ENCODE measurements at places on chromosomes 12 and 14.
A peak's percentile ranks its signal among the peaks of the same experiment; 100 is the strongest.

- no peak for DNase-seq
Measured at GRCh38 chr14:67863223-67863622, 43.6 kb downstream of the RAD51B start.

- no peak for DNase-seq
Measured at GRCh38 chr14:33401311-33401710, 462.6 kb downstream of the NPAS3 start.

DNA sequence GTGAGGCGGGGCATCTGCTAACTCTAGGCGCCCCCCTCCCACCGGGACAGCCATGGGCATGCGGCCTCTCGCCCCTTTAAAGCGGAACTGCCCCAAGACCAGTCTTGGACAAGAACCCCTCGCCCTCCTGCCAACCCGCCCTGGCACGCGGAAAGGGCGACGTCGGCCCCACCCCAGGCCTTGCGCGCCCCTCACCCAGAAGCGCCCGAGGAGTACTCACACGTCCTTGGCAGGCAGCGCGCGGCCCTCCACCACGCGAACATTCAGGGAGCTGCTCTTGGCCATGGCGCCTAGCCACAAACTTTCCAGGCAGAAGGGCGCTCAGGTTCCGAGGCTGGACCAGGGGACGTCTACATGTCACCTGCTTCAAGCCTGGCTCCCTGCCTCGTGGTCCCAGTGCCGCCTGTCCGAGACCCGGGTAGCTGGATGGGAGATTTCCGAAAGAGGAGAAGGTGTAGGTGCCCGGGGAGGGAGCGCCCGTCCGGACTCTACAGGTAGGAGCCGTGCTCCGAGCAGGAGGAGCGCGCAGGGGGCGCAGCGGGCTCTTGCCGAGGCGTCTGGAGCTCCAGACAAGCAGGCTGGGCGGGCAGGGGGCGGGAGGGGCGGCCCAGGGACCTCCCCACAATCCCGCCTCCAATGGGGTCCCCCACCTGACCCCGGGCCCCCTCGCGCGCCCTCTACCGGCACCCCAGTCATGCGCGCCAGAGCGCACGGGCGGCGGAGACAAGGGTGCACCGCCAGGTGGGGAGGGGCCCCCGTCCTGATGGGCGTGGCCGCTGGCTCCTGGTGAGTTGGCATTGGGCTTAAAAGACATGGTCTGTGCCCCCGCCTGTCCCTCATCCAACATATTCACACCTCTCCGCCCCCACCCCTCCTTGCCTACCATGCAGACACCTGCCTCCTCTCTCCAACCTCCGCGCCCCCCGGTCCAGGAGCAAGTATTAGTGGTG, at the start of gene RASAL1:
Gene RASAL1 (minus strand): TSS at position 584 of the 950 bp plus-strand sequence. CDS start 299 bp downstream, at position 285.
- DNase-seq = peak; percentile 84

- peak; percentile 97 for DNase-seq
Measured at GRCh38 chr14:76919431-76920330, 93.5 kb downstream of the LRRC74A start.

DNA sequence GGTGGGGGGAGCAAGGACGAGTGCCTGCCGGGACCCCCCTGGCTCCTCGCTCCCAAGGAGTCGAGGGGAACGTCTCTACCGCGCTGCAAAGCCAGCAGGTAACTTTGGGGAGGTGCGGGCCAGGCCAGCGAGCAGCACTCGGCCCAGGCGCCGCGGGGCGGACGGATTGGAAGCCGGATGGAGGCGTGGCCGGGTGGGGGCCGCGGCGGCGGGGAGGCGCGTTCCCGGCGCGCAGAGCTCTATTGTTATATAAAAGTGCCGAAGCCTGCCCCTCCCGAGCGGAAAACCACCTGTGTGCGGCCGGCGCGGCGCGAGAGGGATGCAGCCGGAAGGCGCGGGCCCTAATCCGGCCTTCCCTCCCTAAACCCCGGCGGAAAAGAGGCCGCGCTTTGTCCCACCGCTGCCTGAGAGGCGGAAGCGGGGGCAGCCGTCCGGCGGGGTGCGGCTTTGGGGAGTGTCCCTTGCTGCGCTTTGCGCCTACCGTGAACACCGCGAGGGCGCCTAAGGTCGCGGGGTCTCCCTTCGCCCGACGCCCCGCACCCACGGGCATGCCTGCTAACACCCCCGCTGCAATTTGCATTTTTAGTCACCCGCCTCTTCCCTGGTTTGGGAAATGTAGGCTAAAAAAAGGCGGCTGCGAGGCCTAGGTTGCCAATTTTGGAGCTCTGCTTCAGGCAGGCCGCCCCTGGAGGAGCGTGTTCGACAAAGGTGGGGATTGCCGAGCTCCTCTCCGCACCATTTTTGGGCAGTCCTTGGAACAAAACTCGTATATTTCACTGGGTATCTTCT, 1.7 kb upstream of the DUSP6 start:
- peak; percentile 68 for DNase-seq

GRCh38 chr12:123278101-123278627, 6.5 kb upstream of the CDK2AP1 start:
- DNase-seq = no peak

DNA sequence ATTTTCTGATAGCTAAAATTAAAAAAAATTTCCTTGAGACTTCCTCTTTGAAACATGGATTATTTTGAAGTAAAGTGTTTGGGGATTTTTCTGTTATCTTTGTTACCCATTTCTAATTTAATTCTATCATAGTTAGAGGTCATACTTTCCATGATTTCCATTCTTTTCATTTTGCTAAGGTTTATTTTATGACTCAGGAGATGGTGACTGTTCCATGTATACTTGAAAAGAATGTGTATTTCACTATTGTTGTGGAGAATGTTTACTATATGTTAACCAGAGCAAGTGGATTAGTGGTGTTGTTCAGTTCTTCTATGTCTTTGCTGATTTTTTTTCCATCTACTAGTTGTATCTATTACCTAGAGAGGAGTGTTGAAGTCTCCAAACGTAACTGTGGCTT, 250.5 kb upstream of the PELI2 start:
- DNase-seq = no peak

GRCh38 chr14:74261288-74261687, 22.0 kb downstream of the VSX2 start:
- DNase-seq = no peak

DNA sequence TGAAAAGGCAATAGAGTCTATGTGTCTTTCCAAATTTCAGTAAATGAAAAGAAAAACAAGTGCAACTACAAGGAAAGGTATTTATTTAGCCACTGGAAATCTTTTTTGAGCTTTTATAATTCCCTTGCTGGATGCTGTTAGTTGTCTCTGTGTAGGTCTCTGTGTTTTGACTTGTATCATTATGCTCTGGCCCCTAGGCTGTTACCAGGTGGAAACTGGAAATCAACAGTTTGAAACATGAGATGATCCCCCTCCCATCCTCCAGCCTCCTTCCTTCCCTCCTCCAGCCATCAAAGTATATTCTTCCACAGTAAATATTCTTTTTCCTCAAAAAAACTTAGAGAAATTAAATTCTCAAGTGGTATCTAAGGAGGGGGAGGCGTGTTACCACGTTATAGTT, 934 bp upstream of the DCN start:
- no peak for DNase-seq

DNA sequence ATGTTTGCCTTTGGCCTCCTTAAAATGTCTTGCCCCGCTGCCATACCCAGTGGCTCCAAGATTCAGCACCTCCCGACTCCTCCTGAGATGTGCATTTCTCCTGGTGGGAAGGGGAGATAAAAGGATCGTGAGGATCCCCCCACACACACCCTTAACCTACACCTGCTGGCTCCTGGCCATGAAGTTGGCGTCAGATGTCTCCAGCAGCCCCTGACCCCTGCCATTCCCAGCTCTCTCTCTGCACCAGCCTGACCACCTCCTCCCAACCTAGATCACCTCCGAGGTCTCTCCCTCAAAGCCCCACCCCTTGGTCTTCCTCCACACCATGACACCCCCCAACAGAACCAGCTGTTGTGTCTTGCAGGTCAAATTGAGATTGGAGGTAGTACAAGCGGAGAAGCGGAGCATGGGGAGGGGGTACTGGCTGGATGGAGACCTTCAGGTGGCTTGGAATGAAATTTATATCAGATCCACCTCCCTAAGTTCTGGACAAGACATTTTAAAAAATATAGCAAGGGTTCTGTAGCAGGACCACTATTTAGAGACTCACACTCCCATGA, 151.1 kb upstream of the FKBP4 start:
- DNase-seq = no peak

- DNase-seq = no peak
Measured at GRCh38 chr14:55265197-55265596, 6.0 kb upstream of the FBXO34 start.

DNA sequence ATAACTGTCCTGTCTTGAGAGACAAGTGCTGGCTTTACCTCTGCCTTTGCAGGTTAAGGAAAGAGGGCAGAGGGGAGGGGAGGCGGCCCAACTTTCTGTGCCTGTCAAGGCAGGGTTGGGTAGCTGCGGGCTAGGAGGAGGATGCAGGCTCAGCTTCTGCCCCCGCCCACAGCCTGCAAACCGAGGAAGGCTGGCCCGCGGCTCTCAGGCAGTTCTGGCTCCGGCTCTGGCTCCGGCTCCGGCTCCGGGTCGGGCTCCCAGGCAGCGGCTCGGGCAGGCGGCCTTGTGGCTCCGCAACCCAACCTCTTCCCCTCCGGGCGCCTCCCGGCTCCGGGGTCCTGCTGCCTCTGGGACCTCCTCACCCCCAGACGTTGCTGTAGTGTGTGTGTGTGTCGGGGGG, 92.9 kb downstream of the TMEM30B start:
- no peak for DNase-seq

- no peak for DNase-seq
Measured at GRCh38 chr12:114400925-114401324, 5.0 kb downstream of the TBX5 start.

DNA sequence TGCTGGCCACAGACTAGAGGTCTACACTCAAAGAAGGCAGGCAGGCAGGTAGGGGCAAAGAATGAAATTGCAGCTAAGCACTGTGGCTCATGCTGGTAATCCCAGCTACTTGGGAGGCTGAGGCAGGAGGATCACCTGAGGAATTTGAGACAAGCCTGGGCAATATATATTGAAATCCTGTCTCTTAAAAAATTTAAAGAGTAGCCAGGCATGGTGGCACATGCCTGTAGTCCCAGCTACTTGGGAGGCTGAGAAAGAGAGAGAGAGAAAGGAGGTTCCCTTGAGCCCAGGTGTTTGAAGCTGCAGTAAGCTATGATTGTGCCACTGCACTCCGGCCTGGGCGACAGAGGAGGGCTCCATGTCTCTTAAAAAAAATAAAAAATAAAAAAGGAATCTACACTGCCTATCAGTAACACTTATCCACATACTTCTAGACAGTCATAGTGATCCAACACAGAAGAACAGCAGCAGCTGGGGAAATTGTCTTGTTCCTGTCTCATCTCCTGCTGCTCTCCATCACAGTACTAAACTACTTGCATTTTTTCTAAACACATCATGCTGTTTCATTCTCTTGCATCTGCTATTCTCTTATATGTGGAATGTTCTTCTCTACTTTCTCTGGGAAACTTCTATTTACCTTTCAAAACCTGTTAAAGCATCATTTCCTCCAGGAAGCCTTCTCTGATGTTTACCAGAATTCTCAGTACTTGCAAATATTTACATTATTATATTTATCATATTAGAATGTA, 57.2 kb downstream of the ATF7 start:
- no peak for DNase-seq

DNA sequence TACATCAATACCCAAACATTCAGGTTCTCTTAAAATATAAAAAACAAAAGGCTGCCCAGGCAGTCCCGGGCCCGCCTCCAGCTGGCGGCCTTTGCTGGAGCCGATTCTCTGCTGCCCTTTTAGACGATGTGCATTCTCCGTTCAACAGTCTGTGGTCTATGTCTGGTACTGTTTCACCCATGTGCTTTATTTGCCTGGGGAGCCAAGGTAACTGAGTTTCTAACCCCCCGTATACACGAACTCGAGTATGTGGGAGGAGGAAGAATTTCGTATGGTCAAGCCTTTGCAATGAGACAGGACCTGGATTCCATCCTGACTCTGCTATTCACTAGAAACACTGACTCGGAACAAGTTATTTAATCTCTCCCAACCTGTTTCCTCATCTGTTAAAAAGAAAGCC, 54.1 kb upstream of the GPR68 start:
- DNase-seq = no peak

- DNase-seq = no peak
Measured at GRCh38 chr12:25264114-25264513, 13.4 kb upstream of the KRAS start.

DNA sequence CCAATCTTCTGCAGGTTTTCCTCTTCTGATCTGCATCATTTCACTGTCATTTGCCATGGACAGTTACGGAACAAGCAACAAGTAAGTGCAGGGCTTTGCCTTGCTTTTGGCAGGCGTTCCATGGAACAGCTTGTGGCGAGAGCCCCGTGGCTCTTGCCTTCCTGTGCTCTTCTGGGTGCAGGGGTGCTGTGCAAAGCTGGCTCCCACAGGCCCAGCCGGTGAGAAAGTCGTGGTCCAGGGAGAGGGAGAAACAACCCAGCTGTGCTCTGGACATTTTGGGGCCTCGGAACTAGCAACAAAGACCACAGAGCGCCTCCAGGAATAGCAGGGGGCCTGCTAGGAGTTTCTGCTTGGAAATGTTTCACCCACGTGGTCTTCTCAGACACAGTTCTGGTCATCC, 164.7 kb downstream of the ADGRD1 start:
- no peak for DNase-seq

- DNase-seq = no peak
Measured at GRCh38 chr12:66627988-66628317, 50.9 kb downstream of the GRIP1 start.

- no peak for DNase-seq
Measured at GRCh38 chr14:93054006-93054405, 61.7 kb downstream of the ITPK1 start.

DNA sequence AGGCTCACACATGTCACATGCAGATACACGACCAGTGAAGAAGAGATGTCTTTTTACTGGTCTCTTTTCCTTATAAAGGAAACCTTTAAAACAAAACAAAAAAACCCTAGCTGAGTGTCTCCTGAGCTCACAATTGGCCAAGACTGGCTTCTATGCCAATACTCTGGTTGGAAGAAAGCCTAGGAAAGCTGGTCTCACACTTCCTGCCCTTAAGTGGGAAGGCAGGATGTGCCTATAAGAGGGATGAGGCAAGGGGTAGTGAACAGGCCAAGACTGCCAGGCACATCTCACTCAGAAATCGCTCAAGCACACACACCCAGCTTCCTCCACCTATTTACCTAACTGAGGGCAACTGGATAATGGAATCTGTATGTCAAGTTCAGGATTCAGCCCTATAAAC, 50.0 kb downstream of the SOCS2 start:
- no peak for DNase-seq

DNA sequence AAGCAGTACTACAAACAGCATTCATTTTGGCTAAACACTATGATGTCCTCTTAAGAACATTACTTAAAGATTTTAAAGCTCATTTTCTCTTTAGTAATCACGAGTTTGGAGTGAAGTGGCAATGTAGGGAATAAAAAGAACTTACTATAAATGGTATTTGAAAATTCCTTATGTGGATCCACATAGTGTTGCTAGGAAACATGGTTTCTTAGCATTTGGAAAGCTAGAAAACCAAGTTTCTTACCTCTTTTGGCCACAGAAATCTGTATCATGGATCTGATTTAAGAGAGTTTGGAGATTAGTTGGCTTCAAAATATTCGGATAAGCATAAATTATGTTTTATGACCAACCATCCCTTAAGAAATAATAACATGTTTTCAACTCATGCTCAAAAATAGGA, 337.7 kb upstream of the GARIN6 start:
- no peak for DNase-seq

Measured in DMS79 treated with DMSO at 0.1 percent for 48 hours (cell line).